NCI-H2171 treated with DMSO at 0.1 percent for 48 hours (cell line): ENCODE measurements at places on chromosomes 16 and 17.
A peak's percentile ranks its signal among the peaks of the same experiment; 100 is the strongest.

DNA sequence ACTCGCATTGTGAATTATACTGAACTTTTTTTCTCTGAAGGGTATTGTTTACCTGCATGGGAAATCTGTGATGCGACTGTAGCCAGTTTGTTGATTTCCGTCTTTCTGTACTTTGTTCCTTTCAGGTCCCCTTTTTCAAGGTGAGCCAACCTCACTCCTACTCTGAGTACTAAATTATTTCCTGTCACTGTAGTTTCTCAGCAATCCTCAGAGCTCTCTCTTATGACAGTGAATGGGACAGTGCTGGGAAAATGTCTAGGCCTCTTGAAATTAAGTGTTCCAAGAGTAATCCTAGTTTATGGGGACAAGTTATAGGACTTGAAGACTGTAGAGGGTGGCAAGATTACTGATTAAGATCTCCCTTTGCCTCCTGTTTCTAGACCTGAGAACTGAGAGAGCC lies 167.6 kb downstream of the CNTNAP4 start:
- DNase-seq: no peak

DNA sequence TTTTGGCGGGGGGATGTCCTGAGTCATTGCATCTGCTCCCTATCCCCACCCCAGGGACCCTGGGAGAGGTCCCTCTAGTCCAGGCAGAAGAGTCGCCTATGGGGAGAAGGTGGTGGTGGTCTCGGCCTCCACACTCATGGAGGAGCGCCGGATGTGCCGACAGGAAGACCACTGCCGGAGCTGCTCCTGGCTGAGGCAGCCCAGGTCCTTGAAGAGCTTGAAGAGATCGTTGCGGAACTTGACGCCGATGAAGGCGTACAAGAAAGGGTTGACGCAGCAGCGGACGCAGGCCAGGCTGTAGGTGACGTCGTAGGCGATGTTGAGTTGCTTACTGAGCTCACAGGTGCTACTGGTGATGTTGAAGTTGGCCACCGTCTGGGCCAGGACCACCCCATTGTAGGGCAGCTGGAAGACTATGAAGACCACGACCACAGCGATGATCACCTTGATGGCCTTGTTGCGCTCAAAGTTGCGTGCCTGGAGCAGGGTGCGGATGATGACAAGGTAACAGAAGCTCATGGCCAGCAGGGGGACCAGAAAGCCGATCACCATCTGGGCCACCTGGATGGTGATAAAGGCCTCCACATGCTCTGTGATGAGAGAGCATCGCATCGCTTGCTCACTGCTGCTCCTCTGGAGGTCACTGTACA lies 10.5 kb downstream of the CCR7 start:
- DNase-seq: no peak

- peak; percentile 44 for DNase-seq
Measured at GRCh38 chr17:49861150-49861884, 13.4 kb upstream of the TAC4 start.

- no peak for DNase-seq
Measured at GRCh38 chr17:57928928-57929327, 26.3 kb downstream of the CUEDC1 start.

- no peak for DNase-seq
Measured at GRCh38 chr17:41682631-41683030, 6.1 kb upstream of the EIF1 start.

DNA sequence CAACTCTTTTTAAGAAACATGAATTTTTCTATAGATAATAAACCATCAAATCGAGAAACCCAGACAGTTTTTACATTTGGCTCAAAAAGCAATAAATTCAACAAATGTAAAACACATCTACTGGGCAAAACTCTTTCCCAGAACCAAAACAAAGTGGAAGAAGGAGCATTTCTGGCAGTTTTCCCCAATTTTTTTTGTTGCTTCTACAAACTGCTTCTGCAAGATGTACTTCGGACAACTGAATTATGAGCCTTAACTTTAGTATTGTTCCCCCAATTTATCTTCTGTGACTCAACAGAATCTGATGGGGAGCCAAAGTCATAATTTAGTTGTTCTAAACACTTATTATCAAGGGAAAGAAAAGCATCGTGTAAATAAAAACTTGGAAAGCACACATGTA lies 1047.2 kb downstream of the CDH11 start:
- DNase-seq: no peak

DNA sequence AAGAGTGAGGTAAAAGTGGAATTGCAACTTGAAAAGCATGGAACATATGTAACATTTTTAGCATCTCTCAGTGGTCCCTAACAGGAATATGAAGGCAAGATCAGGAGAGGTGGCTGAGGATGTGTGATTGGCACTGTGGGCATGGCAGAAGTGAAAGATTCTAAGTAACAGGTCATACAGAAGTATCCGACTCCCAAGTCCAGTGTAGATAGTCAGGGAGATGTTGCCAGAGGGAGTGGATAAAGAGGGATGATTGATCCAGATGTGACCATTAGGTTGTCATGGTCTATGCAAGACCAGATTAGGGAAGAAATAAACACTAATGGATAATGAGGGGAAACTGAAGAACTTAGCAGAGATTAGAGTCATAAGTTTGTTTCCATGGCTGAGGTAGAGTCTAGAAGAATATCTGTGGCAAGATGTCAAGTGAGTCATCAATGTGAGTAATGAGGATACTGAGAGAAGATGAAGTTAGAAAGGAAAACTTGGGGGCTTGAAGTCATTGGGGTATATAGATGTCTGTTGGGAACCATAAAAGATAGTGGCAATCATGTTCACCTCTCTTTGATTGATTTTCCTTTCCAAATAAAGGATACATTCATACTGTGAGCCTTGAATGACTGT lies 23.9 kb upstream of the CAPNS2 start:
- DNase-seq: no peak

DNA sequence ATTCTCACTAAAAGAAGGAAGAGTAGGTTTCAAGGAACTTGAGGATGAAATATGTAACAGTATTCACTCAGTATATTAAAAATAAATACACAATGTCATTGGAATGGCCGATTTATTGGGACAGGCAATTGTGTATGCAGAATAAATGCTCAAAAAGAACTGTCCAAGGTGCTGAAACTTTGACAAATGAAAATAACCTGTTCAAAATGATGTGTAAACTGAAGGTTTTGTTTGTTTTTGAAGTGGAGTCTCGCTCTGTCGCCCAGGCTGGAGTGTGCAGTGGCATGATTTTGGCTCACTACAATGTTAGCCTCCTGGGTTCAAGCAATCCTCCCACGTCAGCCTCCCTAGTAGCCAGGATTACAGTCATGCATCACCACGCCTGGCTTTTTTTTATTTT lies 318.7 kb upstream of the RBFOX1 start:
- DNase-seq: no peak

- peak; percentile 48 for DNase-seq
Measured at GRCh38 chr17:43006639-43007551, at the start of gene IFI35. IFI35 (plus strand) TSS chr17:43006784; CDS start chr17:43006948, 164 bp downstream.

DNA sequence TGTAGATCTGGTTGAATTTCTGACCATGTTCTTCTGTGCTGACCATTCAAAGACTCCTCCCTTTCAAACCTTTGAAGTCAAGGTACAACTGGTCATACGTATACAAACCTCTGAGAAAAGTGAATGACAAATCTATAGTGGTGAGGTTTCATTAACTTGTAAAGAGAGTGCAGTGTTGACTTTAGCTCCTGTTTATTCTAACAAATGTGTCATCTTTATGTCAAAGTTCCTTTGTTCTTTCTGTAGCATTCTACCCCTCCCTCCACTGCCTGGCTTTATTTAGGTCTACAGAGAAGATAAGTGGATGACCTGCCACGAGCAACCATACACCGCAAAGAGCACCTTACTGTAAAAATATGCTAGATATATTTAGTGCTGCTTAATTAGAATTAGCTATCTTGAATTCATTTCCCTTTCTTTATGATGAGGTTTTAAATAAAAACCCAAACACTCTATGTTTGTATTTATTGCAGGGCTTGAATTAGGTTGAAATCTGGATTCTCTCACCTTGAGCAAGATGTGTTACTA lies 520.0 kb upstream of the CDH11 start:
- no peak for DNase-seq

GRCh38 chr17:7084088-7084487 lies 4.0 kb upstream of the CLEC10A start:
- DNase-seq: no peak

DNA sequence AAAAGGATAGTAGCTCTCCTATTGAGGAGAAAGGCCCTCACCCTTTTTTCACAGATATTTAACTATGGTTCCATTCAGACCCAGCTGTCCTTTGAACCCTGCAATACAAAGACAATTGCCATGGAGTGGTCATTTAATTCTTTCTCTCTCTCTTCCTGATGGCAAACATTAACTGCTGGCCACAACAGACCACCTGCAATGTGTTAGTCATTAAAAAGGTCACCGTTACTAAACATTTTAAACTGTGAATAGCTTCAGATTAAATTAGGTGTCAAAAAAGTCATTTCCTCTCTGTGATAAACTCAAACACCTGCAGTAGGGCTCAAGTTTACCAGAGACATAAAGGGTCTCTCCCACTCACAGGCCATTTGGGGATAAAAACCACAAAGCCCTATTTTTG lies 697.2 kb downstream of the TOX3 start:
- DNase-seq: no peak

DNA sequence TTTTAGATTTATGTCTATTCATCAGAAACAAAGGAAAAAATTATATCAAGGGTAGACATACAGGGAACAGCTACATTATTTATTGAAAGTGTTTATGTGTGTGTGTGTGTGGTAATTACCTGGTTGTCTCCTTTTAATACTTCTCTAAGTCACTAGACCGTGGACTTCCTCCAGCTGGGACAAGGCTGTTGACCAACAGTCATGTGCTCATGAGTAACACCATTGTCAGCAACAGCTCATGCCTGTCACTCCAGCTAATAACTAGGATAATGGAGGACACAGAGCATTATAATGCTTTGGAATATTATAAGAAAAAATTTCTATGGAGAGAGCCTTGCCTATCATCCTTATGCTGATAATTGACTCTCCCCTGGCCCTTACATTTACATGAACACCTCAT lies 125.3 kb upstream of the SALL1 start:
- no peak for DNase-seq

GRCh38 chr17:4097165-4097960 lies 45.5 kb downstream of the ZZEF1 start:
- DNase-seq: no peak

DNA sequence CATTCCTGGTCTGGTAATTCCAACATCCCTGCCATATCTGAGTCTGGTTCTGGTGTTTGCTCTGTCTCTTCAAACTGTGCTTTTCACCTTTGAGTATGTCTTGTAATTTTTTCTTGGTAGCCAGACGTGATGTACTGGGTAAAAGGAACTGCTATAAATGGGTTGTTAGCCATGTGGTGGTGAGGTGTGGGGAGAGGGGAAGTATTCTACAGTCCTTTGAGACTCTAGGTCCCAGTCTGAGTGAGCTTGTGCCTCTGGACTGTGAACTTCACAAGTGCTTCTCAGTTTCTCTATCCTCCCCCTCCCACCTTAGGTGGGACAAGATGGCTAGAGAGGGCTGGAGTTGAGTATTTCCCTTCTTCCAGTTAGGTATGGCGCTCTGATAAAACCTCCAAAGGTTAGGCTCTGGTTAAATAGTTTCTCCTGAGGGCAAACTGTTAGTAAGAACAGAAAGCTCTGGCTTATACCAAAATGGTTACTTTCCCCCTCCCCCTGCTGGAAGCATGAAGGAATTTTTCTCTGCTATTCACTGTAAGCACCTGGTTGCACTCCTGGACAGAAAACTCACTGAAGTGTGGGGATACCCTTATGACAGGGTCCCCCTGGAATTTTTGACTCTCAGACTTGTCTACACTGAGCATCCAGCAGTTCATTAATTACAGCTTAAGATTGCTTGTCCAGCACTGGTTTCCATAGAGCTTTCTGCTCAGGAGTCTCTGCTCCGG lies 87.8 kb downstream of the MARCHF10 start:
- DNase-seq: no peak

DNA sequence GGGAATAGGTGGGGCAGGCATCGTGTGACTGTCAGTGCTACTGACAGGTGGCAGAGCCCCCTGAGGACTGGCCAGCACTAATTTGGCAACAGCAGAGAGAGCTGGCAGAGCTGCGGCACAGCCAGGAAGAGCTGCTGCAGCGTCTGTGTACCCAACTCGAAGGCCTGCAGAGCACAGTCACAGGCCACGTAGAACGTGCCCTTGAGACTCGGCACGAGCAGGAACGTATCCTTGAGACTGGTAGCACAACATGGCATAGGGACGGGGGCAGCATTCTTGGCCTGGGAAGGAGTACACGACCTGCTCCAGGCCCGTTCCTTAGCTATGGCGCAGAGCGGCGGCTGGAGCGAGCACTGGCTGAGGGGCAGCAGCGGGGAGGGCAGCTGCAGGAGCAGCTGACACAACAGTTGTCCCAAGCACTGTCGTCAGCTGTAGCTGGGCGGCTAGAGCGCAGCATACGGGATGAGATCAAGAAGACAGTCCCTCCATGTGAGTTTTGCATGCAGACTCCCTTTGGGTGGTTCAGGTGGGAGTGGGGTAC lies 3.0 kb upstream of the NRN1L start:
- peak; percentile 6 for DNase-seq

DNA sequence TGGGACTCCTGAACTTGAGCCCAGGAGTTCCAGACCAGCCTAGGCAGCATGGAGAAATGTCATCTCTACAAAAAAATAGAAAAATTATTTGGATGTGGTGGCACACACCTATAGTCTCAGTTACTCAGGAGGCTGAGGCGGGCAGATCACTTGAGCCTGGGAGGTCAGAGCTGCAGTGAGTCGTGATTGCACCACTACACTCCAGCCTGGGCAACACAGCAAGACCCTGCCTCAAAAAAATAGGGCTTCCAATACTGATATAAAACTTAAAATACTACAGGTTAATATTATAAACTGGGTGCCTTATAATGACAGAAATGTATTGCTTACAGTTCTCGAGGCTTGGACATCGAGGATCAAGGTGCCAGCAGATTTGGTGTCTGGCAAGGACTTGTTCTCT lies 10.6 kb downstream of the CES2 start:
- no peak for DNase-seq

DNA sequence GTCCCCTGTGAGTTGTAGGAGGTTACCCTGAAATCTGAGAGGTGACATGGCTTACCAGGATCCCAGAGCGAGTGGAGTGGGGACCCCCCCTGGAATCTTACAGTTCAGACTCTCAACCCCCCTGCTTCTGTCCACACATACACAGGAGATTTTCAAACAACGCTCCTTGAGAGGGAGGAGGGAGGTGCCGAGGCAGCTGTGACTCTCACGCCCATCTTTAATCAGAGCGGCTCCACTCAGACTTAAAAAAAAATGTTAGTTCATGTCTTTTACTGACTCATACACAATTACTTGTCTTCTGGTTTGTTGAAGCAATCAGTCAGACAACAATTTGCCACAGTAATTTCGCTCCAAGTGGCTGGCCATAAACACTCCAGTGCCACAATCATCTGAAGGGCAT lies 15.4 kb upstream of the TMEM220 start:
- no peak for DNase-seq

- peak; percentile 99 for DNase-seq
Measured at GRCh38 chr16:85220125-85220839, 108.0 kb upstream of the CIBAR2 start.

DNA sequence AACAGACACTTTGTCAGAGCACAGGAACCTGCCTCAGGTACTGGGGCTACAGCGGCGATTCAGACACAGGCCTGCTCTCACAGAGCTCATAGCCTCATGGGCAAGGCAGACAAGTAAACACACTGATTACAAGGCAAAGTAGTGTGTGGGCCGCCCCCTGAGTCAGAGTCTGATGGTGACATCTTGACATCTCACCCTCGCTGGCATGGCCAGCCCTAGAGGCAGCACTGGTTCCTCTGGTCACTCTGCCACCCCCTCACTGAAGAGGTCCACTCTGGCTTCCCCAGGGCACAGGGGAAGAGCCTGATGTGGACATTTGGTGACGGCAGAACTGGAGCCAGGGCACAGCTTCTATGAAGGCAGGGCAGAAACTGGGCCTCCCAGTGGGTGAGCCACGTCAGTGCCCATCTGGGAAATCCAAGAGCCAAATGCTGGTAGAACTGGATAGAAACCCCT lies 32.9 kb upstream of the TOB1 start:
- DNase-seq: no peak

- DNase-seq: no peak
Measured at GRCh38 chr16:9695152-9695551, 487.1 kb downstream of the GRIN2A start.
